NCI-H1694 (cell line): ENCODE measurements at places on chromosomes 4 and X.

DNA sequence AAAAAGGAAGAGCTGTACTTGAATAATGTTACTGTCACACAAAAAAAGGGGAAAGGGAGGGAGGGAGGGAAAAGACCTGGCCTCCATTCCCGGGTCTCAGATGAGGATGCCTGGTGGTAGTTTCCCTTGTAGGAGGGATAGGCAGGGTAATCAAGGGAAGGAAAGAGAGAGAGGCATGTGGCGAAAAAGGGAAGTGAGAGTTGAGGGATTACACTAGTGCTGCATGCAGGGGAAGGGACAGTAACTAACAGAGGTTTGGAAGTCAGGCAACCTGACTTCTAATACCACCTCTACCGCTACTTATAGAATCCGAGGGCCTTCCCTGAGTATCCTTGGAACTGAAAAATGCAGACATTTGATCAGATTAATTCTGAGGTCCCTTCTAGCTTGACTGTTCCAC lies 821.7 kb upstream of the FTHL17 start:
- DNase-seq, result no peak

DNA sequence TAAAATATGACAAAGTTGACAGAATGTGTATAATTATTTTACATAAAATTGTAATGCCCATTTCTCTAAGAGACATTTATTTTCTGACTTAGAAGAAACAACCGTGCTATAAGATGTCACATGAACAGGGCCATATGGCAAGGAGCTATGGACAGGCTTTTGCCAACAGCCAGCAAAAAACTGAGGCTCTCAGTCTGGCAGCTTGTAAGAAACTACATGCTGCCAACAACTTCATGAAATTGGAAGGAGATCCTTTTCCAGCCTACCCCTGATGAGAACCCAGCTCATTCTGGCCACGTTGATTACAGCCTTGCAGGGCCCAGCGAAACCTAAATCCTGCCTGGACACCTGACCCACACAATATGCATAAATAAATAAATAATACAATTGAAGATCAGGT lies 250.3 kb upstream of the ARSJ start:
- DNase-seq, result no peak

- DNase-seq, result no peak
Observed at GRCh38 chr4:86011117-86011516, 348.7 kb downstream of the MAPK10 start.

- no peak for DNase-seq
Observed at GRCh38 chr4:48195374-48195773, 61.3 kb upstream of the TXK start.

DNA sequence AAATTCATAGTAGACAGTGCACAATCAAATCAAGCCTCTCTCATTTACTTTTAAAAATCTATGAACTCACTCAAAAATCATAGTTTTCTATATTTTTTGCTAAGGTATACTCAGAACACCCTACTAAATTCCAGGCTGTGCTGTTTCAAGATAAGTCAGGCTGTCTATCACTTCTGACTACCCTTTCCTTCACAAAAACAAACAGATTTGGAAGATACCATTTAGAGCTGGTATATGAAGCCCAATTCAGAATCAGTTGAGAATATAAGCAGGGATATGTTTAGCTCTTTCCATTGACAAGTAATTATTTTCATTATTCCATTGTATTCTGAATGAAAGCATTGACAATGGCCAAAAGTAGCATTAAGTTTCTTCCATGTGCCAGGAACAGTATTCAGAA lies 53.1 kb downstream of the CXCL1 start:
- DNase-seq, result no peak

DNA sequence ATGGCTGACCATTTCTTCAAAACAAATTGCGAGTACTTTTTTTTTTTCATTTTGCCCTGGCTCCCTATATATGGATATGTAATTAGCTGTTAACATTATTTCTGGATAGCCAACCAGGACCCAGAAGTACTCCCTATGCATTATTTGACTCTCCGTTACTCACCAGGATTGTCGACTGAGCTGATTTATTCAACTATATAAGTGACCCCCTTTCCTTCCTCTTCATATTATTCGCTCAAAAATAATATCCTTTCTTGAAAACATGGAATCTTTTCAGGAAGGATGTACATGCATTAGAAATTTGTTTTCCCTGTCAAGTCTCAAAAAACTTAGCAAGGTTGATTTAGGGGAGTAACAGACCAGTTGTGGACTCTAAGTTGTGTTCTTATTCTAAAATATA lies 114.1 kb upstream of the KLHL4 start:
- DNase-seq, result no peak
